ENCODE measurements at places on chromosomes 16 and 17. TPM values are rescaled to one million over a fixed set of nuclear protein-coding genes. Genes with fewer than 3 reads are reported as not detected.

- no peaks in the 10 kb centered on the region for H3K4me1 ChIP-seq
- no peaks in the 10 kb centered on the region for H3K27me3 ChIP-seq
- no peak overlapping the region for H3K4me3 ChIP-seq
- H3K36me3 ChIP-seq: peaks cover 31% of the 10 kb centered on the region
- DNase-seq: peak; percentile 84
Measured at GRCh38 chr16:4402439-4403132, 13.8 kb downstream of the CORO7 start.

DNA sequence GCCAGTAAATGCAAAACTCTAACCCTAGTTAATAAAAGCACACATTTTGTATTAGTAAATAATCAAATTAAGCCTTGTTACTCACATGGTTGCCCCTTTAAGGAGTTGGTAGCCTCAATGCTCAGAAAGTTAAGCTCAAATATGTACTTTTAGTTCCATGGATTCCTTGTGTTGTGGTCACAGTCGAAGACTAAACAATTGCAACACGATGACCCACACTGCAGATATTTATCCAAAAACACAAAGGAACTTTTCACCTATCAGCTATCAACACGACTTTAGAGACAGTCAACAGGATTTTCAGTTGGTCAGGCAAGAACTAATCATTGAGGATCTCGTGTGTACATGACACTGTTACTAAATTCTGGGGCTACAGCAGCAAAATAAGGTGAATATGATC is 47.4 kb upstream of the NUDT7 start:
- no peaks in the 10 kb centered on the region for H3K36me3 ChIP-seq
- peaks cover 12% of the 10 kb centered on the region for H3K27me3 ChIP-seq
- H3K27ac ChIP-seq: no peak overlapping the region
- DNase-seq: no peak
- H3K4me1 ChIP-seq: no peaks in the 10 kb centered on the region

DNA sequence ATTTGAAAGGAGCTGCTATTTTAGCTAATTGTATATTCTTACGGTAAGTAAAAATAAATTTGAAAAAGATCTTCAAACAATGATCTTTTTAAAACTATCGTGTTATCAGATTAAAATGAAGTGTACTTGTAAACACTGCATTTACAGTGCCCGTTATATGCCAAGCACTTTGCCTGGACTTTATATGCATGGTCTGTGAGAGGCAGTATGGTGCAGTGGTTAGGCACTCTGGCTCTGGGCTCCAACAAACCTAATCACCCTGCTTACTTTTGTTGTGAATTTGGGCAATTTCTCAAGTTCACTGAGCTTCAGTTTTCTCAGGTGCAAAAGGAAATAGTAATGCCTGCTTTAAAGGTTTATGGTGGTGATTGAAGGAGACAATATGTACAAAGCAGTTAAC is 1.4 kb downstream of the PMP22 start:
- no peaks in the 10 kb centered on the region for H3K36me3 ChIP-seq
- peaks cover 62% of the 10 kb centered on the region for H3K27me3 ChIP-seq
- DNase-seq: no peak
- H3K4me3 ChIP-seq: no peak overlapping the region

DNA sequence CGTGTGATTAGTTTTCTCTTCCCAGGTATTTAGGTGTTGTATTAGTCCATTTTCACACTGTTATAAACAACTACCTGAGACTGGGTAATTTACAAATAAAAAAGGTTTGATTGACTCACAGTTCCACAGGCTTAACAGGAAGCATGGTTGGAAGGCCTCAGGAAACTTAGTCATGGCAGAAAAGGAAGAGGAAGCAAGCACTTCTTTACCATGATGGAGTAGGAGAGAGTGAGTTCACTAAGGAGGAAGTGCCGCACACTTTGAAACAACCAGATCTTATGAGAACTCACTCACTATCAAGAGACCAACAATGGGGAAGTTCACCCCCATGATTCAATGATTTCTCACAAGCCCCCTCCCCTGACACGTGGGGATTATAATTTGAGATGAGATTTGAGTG is 1343.7 kb upstream of the GOT2 start:
- H3K36me3 ChIP-seq: no peaks in the 10 kb centered on the region
- no peak for DNase-seq
- H3K4me1 ChIP-seq: no peaks in the 10 kb centered on the region
- H3K27ac ChIP-seq: no peak overlapping the region

DNA sequence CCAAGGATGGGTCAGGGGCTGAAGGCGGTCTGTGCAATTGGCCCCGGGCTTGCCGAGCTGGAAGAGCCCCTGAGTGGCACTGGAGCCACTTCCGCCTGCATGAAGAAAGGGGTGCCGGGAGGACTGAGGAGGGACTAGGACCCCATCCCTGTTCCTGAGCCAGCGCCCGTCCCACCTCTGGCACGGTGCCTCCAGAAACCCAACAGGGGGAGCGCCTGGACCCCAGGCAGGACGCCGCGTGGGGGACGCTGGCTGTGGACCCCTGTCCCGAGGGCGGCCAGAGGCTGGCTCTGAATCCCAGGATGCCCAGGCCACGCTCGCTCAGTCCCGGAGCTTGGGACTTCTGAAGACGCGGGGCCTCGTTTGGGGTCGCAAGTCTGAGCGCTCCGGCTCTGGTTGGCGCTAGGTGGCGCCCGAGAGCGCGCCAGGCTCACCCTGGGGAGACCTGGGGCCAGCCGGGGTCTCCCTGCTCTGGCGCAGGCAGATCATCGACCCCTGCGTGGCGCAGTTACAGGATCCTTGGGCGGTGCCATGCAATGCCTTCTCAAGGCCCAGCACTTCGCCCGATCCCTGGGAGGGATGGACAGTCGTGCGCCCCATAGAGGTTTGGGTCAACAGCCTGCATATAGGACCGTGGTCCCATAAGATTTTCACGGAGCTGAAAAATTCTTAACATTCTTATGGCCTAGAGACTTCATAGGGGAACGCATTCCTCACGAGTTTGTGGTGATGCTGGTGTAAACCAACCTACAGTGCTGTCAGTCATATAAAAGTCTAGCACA is 58.5 kb upstream of the CREBBP start:
- peaks cover 2% of the 10 kb centered on the region for H3K4me1 ChIP-seq
- no peak overlapping the region for H3K27ac ChIP-seq
- peak; percentile 79 for DNase-seq
- H3K27me3 ChIP-seq: peaks cover 4% of the 10 kb centered on the region

- H3K4me3 ChIP-seq: no peak overlapping the region
- peaks cover 13% of the 10 kb centered on the region for H3K27me3 ChIP-seq
- no peaks in the 10 kb centered on the region for H3K4me1 ChIP-seq
- H3K27ac ChIP-seq: no peak overlapping the region
- DNase-seq: no peak
Measured at GRCh38 chr16:77744141-77744540, 21.8 kb downstream of the NUDT7 start.

- H3K27ac ChIP-seq: peak overlapping the region; percentile 92
- peaks cover 45% of the 10 kb centered on the region for H3K4me1 ChIP-seq
- peak overlapping the region; percentile 92 for H3K4me3 ChIP-seq
Measured at GRCh38 chr16:88705801-88706228, 393 bp downstream of the RNF166 start.

DNA sequence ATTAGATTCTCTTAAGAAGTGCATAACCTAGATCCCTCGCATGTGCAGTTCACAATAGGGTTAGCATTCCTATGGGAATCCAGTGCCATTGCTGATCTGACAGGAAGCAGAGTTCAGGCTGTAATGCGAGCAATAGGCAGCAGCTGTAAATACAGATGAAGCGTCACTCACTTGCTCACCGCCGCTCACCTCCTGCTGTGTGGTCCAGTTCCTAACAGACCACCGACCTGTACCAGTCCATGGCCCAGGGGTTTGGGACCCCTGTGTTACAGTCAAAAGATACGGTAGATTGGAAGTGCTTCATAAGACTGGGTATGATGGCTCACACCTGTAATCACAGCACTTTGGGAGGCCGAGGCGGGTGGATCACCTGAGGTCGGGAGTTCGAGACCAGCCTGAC is 2.8 kb downstream of the STAT5A start:
- peaks cover 77% of the 10 kb centered on the region for H3K36me3 ChIP-seq
- no peaks in the 10 kb centered on the region for H3K27me3 ChIP-seq
- no peak for DNase-seq
- H3K4me1 ChIP-seq: peaks cover 56% of the 10 kb centered on the region
- peak overlapping the region; percentile 81 for H3K4me3 ChIP-seq
- H3K27ac ChIP-seq: peak overlapping the region; percentile 96

- peaks cover 36% of the 10 kb centered on the region for H3K36me3 ChIP-seq
- H3K27ac ChIP-seq: no peak overlapping the region
- H3K27me3 ChIP-seq: no peaks in the 10 kb centered on the region
- H3K4me3 ChIP-seq: no peak overlapping the region
- DNase-seq: no peak
- no peaks in the 10 kb centered on the region for H3K4me1 ChIP-seq
Measured at GRCh38 chr17:35006345-35006744, 26.0 kb downstream of the LIG3 start.

DNA sequence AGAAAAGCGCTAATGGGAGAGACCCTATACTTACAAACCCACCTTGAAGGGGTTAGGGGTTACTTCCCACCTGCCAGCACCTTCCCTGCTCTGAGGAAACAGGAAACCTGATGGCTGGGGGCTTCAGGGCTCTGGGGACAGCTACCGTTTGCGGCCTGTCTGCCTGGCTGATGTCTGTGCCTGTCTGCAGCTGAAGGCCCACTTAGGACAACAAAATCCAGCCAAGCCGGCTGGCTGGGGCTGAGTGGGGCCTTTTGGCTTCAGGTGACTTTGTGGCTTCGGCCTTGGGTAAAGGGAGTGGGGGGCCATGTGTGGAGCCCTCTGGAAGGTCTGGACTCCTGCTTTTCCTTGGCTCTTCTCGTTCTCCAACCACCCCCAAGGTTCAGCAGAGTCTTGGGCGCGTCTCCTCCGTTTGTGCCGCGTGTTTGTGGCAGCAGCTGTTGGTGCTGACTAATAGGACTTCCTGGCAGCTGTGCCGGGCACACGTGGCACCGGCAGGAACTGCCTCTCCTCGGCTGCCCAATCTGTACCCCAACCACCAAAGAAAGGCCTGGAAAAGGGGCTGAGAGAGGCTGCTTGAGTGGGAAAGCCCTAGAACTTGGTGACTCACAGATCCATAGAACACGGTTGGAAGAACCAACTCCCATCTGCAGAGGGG is 186.7 kb downstream of the MSI2 start:
- H3K4me3 ChIP-seq: peak overlapping the region; percentile 19
- H3K4me1 ChIP-seq: peaks cover 83% of the 10 kb centered on the region
- no peaks in the 10 kb centered on the region for H3K27me3 ChIP-seq
- H3K36me3 ChIP-seq: peaks cover 15% of the 10 kb centered on the region
- DNase-seq: peak; percentile 83
- peak overlapping the region; percentile 95 for H3K27ac ChIP-seq

DNA sequence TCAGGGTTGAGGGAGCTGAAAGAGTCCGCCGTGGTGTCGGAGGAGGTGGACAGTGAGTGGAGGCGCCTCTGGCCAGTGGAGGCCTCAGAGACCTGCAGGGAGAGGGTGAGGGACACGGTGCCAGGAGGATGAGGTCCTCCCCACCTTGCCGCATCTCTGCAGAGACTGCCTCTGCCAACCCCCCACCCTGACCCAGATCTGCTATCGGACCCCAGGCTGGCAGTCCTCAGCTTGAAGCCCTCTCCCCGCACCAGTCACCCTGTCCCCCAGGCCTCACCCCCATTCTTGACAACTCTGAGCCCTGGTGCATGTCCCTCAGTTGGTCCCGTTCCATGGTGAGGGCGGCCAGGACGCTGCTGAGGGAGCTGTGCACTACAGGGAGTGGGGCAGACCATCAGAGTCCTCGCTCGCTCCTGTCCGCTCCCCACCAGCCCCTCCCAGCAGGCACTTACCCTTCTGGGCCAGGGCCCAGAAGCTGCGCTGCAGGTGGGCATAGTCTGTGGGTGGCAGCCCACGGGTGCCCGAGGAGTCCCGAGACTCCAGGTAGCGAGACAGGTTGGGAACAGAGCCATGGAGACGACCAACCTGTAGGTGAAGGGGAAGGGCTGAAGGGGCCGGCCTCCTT is 5.4 kb downstream of the OSBPL7 start:
- H3K4me3 ChIP-seq: no peak overlapping the region
- no peak overlapping the region for H3K27ac ChIP-seq
- DNase-seq: no peak
- peaks cover 7% of the 10 kb centered on the region for H3K36me3 ChIP-seq
- H3K4me1 ChIP-seq: peaks cover 10% of the 10 kb centered on the region

DNA sequence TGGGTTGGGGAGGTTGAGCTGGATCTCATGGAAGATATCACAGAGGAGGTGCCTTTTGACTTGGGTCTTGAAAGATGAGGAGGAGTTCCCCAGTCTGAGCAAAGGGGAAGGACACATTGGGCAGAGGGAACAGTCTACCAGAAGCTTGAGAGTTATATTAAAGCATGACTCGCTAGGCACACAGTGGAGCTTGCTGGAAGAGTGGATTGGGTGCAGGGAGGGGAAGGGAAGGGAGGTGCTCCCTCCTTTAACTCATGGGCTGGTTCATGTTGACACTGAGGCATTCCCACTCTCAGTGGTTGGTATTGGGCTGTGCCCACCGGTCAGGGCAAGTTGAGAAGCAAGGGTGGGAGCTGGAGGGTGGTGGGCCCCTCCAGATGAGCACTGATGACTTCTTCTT is 5.9 kb downstream of the TMEM98 start:
- H3K4me1 ChIP-seq: peaks cover 2% of the 10 kb centered on the region
- peaks cover 34% of the 10 kb centered on the region for H3K27me3 ChIP-seq
- DNase-seq: no peak
- H3K27ac ChIP-seq: no peak overlapping the region
- H3K36me3 ChIP-seq: no peaks in the 10 kb centered on the region

The TNFRSF13B gene
- not detected for total RNA-seq

The TERB1 gene
- not detected for total RNA-seq

The SPNS3 gene
- total RNA-seq: 6.4 TPM

The CRYBA1 gene
- total RNA-seq: not detected

The RAB11FIP4 gene
- 30.3 TPM for total RNA-seq

Data from activated CD4-positive, alpha-beta T cell treated with anti-CD3 and anti-CD28 coated beads for 36 hours (primary cell).